Activated naive CD8-positive, alpha-beta T cell treated with anti-CD3 and anti-CD28 coated beads, Interleukin-2, amount 10 ng/mL, durations not matched to agents 7 days and 5 days (primary cell): ENCODE measurements at places on chromosomes 12 and 14. TPM values are rescaled to one million over a fixed set of nuclear protein-coding genes. Genes with fewer than 3 reads are reported as not detected.

Gene BBS10
- 7.1 TPM for total RNA-seq

GRCh38 chr14:62885451-62885850, 159.8 kb downstream of the KCNH5 start:
- H3K36me3 ChIP-seq: no peaks in the 10 kb centered on the region
- H3K27me3 ChIP-seq: no peaks in the 10 kb centered on the region
- no peak overlapping the region for H3K4me3 ChIP-seq
- no peak overlapping the region for H3K27ac ChIP-seq
- no peak for DNase-seq
- no peaks in the 10 kb centered on the region for H3K4me1 ChIP-seq

- peak overlapping the region; percentile 8 for H3K27ac ChIP-seq
- no peak overlapping the region for H3K4me3 ChIP-seq
- peaks cover 9% of the 10 kb centered on the region for H3K27me3 ChIP-seq
Measured at GRCh38 chr12:66409195-66409871, 107.0 kb downstream of the HELB start.

DNA sequence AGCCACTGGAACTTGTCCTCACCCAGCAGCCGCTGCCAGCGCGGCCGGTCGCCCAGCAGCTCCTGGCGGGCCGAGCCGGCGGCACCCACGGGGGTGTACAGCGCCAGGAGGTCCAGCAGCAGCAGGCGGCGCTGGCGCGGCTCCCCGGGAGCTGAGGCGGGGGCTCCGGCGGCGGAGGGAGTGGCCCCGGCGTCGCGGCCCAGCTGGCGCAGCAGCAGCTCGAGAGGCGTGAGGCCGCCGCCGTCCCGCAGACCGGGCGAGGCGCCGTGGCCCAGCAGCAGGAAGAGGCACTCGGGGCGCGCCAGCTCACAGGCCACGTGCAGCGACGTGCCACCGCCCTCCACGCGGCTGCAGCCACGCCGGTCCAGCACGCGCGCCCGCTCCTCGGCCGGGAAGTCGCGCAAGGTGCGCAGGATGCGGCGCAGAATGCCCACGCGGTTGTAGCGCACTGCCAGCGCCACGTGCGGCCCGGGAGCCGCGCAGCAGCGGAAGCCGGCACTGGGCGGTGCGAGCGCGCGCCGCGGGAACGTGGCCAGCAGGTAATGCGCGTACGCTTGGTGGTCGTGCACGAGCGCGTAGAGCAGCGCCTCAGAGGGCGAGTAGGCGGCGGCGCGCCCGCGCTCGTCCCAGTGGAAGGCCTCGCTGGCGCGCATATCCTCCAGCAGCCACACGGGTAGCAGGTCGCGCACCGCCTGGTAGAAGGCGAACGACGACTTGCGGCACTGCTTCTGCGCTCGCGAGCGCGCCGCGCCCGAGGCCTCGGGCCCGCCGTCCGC, 2.3 kb downstream of the ANKRD9 start:
- H3K4me3 ChIP-seq: no peak overlapping the region
- H3K27ac ChIP-seq: no peak overlapping the region
- H3K4me1 ChIP-seq: peaks cover 6% of the 10 kb centered on the region
- H3K36me3 ChIP-seq: peaks cover 4% of the 10 kb centered on the region
- H3K27me3 ChIP-seq: no peaks in the 10 kb centered on the region

GRCh38 chr14:68314642-68315041, 478.2 kb downstream of the ZFP36L1 start:
- no peaks in the 10 kb centered on the region for H3K27me3 ChIP-seq
- H3K27ac ChIP-seq: no peak overlapping the region
- peaks cover 9% of the 10 kb centered on the region for H3K36me3 ChIP-seq
- peaks cover 7% of the 10 kb centered on the region for H3K4me1 ChIP-seq

GRCh38 chr14:89507521-89507920, 90.5 kb upstream of the FOXN3 start:
- H3K4me3 ChIP-seq: no peak overlapping the region
- no peak for DNase-seq
- H3K27ac ChIP-seq: no peak overlapping the region
- peaks cover 23% of the 10 kb centered on the region for H3K36me3 ChIP-seq

Gene GPR84
- total RNA-seq: 0.65 TPM

GRCh38 chr12:118103201-118103600, 610 bp downstream of the VSIG10 start:
- H3K36me3 ChIP-seq: no peaks in the 10 kb centered on the region
- peaks cover 25% of the 10 kb centered on the region for H3K27me3 ChIP-seq
- no peak overlapping the region for H3K27ac ChIP-seq
- no peak for DNase-seq
- peaks cover 9% of the 10 kb centered on the region for H3K4me1 ChIP-seq
- peak overlapping the region; percentile 86 for H3K4me3 ChIP-seq

- no peaks in the 10 kb centered on the region for H3K36me3 ChIP-seq
- H3K27ac ChIP-seq: no peak overlapping the region
- peaks cover 12% of the 10 kb centered on the region for H3K27me3 ChIP-seq
- H3K4me1 ChIP-seq: no peaks in the 10 kb centered on the region
- H3K4me3 ChIP-seq: no peak overlapping the region
Measured at GRCh38 chr12:76311796-76312195, 36.4 kb downstream of the BBS10 start.

DNA sequence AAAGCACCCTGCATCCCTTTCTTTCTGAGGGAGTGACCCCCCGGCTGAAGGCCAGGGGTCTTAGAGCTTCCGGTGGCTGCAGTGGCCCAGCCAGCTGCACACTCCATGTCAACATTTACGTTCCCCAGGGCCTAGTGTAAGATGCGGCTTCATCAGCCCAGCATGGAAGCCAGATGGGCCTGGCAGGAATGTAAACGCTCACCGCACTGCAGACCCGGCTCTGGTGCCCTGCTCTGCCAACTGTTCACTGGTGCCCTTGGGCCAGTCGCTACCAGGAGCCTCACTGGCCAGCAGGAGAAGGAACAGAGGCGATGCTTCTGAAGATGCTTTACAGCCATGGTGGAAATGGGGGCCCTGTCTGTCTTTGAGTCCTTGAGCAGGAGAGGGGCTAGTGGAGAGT, 8.6 kb upstream of the TMEM119 start:
- H3K27ac ChIP-seq: peak overlapping the region; percentile 86
- H3K4me3 ChIP-seq: no peak overlapping the region
- peaks cover 8% of the 10 kb centered on the region for H3K27me3 ChIP-seq
- H3K4me1 ChIP-seq: peaks cover 6% of the 10 kb centered on the region
- DNase-seq: no peak
- H3K36me3 ChIP-seq: peaks cover 3% of the 10 kb centered on the region

GRCh38 chr14:54564071-54564867, 2.7 kb upstream of the SAMD4A start:
- H3K27me3 ChIP-seq: peaks cover 49% of the 10 kb centered on the region
- DNase-seq: no peak
- no peak overlapping the region for H3K27ac ChIP-seq
- peak overlapping the region; percentile 87 for H3K4me3 ChIP-seq

DNA sequence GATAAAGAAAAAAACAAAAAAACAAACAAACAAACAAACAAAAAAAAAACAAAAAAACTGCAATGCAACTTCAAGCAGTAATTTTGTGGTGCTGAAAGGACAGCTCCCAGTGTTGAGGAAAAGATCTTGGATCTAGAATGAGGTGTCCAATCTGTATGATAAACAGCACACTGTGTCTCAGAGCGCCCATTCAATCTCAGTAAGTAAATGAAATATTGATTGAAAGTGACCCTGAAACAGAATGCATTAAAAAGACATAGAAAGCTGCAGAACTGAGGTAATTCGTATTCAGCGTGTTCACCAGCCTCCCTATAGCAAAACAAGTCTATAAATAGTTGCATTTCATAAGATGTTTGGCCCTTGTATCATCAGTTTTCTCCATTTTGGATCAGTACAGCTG, 153.0 kb downstream of the NOVA1 start:
- no peak overlapping the region for H3K4me3 ChIP-seq
- H3K27ac ChIP-seq: no peak overlapping the region
- no peaks in the 10 kb centered on the region for H3K4me1 ChIP-seq
- no peak for DNase-seq
